ENCODE measurements at places on chromosomes 1 and 21. TPM values are rescaled to one million over a fixed set of nuclear protein-coding genes. Genes with fewer than 3 reads are reported as not detected.
A peak's percentile ranks its signal among the peaks of the same experiment; 100 is the strongest.

The S100B gene
- not detected for total RNA-seq

The CENPF gene
- total RNA-seq, result 182 TPM

The DLGAP3 gene
- not detected for total RNA-seq

The SLFNL1 gene
- total RNA-seq, result 0.03 TPM

The CLCA2 gene
- not detected for total RNA-seq

The SEC16B gene
- 0.82 TPM for total RNA-seq

The CD34 gene
- total RNA-seq, result 0.44 TPM

The E2F2 gene
- total RNA-seq, result 7.3 TPM

The ADORA3 gene
- total RNA-seq, result not detected

The CAMK1G gene
- total RNA-seq, result not detected

The CD1D gene
- total RNA-seq, result not detected

The F3 gene
- total RNA-seq, result 54.7 TPM

GRCh38 chr1:164591858-164592257 is 32.9 kb downstream of the PBX1 start:
- peak; percentile 65 for DNase-seq

DNA sequence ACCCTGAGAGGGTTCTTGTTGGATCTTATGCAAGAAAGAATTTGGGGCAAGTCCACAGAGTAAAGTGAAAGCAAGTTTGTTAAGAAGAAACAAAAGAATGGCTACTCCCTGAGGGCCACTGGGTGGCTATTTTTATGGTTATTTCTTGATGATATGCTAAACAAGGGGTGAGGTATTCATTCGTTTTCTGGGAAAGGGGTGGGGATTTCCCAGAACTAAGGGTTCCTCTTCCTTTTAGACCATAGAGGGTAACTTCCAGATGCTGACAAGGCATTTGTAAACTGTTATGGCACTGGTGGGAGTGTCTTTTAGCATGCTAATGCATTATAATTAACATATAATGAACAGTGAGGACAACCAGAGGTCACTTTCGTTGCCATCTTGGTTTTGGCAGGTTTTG is 18.2 kb upstream of the IFI6 start:
- no peak for DNase-seq

GRCh38 chr21:44984428-44984791 is 44.6 kb downstream of the SLX9 start:
- no peak for DNase-seq

GRCh38 chr1:1732381-1732780 is 8.2 kb upstream of the CDK11A start:
- no peak for DNase-seq

DNA sequence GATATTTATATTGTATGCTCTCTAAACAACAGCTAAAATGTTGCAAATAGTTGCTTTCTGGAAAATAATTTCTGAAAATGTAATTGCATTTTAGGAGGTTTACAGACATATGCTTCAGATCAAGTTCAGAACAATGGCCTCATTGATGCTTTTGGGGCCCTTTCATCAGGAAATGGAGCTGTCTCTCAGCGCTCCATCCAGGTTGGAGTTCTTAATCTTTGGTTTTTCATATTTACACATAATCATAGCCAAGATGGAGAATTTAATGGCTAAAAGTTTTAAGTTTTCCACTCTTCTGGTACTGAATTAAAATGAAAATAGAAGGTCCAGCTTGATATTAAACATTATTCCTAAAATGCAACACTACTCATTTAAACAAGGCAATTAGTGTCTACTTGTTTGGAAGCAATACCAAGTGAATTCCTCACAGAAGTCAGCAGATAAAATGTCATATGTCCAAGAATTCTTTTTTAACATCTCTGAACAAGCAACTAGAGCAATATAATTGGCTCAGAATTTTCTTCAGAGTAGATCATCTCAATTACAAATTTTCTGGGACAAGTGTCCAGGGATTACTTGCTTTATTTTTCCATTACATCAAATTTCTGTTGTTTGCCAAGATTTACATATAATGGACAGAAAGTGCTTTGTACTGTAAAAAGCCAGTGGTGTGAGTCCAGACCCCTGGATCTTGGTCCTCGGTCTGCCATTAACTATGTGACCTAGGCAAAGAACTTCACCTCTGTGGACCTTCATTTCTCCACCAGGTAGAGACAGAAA is 22.6 kb downstream of the CLCA1 start:
- no peak for DNase-seq

DNA sequence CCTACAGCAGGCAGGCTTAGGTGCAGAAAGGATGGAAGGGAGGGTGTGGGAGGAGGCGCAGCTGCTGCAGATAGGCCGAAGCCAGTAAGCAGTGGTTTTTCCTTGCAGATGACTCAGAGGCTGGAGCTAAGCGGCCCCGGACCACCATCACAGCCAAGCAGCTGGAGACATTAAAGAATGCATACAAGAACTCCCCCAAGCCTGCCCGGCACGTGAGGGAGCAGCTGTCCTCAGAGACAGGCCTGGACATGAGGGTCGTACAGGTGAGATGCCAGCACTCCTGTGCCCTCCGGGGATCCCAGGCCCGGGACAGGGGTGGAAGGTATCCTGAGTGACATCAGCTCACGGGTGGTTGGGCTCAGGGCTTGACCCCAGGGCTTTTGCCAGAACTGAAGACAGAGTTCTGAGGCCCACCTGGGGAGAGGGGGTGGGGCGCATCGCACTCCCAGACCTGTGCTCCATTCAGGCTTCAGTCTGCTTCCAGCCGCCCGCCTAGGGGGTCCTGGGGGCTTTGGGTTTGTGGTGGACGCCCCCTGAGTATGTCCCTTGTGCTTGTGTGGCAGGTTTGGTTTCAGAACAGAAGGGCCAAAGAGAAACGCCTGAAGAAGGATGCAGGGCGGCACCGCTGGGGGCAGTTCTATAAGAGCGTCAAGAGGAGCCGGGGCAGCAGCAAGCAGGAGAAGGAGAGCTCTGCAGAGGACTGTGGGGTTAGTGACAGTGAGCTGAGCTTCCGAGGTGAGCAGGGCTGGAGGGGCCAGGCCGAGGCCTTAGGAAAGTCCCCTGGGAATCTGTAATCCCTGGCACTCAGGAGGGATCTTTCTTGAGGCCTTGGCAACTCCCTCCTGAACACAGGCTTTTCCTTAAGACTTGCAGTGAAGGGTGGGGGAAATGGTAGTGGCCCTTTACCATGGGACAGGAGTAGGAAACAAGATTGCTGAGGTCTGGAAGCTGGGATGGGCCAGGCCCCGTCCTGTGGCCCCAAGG is 41.5 kb downstream of the LHX4 start:
- peak; percentile 86 for DNase-seq

GRCh38 chr1:234150892-234151291 is 222.4 kb upstream of the COA6 start:
- no peak for DNase-seq

DNA sequence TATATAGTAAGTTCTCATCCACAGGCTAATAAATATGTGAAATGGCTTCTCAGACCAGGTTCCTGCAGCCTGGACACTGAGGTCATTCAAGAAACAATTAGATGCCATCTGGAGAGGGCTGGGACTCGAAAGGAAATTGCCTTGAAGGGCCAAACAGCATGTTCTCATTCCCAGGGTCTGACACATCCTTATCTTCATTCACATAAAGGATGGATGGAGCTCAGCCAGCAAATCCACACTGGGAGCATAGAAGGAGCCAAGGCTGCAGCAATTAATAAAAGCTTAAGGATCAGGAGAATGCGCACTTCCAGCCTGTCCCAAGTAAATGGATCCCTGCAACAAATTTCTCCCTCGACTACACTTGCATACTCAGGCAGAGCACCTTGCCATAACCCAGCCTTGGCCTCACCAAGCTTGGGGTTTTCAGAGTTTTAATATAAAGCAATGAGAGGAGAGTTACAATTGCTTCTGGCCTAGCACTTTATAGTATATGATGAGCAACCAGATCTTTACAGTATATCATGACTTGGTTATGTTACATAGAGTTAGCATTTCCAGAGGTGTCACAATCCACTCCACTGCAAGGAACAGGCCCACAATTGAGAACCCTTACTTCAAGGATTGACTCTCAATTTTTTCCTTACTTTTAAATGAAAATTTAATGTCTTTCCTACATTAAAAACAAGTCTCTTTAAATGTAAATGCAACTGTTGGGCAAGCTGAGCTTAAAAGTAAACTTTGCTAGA is 55.9 kb downstream of the BCAR3 start:
- peak; percentile 81 for DNase-seq

DNA sequence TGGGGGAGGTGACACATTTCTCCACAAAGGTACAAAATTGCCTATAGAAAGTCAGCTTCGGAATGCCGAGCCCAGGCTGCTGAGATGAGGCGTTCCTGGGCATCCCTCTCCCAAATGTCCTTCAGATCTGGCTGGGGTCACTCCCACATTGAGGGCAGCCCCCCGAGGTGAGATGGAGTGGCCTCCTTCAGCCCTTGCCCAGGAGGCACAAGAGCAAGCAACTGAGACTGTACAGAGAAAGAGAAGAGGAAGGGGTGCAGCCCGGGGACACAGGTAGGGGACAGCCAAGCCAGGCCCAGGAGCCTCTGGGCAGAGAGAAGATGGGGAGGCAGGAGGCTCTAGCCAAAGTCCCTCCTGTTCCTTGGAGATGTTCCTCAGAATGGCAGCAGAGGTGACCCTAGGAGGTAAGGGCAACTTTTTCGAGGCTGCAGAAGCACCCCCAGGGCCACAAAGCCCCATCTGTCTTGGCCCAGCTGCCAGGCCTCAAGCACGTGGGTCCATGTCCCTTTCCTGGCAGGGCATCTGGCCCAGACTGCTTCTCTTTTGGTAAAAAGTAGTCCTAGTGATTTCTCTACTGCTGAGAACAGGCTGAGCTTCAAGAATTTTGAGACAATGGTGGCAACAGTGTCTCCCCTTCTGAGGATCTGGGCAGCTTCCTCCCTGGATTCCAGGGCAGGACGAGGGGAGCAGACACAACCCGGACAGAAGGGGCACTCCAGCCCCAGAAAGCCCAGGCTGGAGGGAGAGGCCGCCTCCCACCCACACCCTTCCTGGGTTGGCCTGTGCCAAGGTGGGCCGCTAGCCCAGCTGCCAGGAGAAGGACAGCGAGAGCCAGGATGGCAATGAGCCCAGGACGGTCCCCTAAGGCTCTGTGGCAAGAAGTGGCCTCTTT is 68.0 kb downstream of the LRRN2 start:
- DNase-seq, result no peak

DNA sequence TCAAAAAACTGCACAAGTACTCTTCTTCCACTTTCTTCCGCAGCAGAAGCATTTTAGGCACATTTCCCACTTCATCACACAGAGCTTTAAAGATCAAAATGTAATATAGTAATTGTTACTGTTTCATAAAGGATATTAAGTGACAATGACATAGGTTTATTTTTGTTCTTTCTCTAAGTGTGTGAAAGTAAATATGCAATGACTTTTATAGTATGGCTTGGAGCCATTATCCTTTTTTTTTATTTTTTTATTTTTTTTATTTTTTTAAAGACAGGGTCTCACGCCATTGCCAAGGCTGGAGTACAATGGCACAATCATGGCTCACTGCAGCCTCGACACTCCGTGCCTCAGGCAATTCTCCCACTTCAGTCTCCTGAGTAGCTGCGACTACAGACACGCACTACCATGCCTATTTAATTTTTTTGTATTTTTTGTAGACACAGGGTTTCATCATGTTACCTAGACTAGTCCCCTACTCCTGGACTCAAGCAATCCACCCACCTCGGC is 7.0 kb downstream of the TRIM33 start:
- no peak for DNase-seq

- no peak for DNase-seq
These were observed 257.7 kb downstream of the FAF1 start for GRCh38 chr1:50702395-50702794.

DNA sequence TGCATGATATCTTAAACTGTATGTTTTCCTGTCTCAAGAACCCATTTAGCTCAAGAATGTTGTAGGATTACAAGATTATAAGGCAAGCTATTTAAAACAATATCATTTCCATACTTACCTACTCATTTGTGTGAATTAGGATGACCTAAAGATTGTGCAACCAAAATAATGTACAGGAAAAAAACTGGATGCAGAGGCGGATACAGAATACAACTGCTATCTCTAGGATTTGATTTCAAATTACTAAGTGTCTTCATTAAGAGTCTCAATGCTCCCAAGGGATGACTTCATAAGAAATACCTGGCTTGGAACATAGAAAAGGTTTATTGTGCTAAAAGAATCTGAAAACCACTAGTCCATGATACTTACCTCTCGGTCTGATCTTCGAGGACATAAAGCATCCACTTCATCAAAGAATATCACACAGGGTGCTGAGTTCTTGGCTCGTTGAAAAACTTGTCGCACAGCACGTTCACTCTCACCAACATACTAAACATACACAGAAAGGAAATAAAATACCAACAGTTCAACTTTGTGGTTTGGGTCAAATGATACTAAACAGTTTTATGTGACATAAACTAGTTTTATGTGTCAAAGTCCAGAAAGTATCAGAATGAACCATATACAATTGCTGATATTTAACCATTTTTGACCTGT is 54.9 kb downstream of the NVL start:
- no peak for DNase-seq

- no peak for DNase-seq
These were observed 4.0 kb upstream of the CD46 start for GRCh38 chr1:207747627-207748492.

DNA sequence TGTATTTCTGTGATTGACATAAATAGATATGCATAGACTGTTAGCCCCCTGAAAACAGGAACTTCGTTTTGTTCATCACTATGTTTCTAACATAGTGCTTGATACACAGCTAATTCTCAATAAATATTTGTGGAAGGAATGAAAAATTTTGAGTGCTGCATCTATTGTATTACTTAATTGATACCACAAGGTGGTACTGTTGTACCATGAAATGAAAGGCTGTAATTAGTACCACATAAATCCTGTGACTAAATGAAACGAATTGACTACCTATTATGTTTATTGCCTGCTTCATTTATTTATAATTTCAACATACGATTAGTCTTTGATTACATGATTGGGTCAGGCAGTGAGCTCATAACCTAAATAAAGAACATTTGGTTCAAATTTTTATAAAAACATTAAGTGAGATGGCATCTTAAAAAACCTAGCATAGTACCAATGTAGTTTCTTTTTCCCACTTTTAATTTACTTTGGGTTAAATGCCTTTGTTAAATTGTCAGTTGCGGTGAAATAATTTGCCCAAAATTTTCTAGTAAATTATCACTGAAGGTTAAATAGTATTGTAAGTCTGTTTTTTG is 15.0 kb upstream of the TGFB2 start:
- no peak for DNase-seq

DNA sequence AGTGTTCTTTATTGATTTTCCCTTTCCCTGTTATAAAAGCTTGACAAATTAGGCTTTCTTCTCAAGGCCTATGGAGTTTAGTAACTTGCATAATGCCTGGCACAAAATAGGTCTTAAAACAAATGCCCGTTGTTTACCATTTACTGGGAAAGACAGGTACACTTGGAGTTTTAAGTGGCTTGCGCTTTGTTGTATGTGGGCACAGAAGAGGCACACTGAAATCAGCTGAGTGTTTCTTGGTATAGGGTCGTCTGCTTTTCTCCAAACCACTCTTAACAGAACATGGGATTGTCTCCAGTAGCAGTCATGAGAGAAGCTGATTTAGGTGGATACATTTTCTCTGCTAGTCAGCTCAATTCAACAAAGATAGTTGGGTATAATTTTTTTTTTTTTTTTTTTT is 132.5 kb downstream of the SYT14 start:
- DNase-seq, result no peak

Data from SJSA1 (cell line).